Stimulated activated CD4-positive, alpha-beta T cell treated with anti-CD3 and anti-CD28 coated beads, TNF-alpha, amount 100 ng/mL, for 48 hours (primary cell): ENCODE measurements at places on chromosomes 2 and 18.
A peak's percentile ranks its signal among the peaks of the same experiment; 100 is the strongest.

DNA sequence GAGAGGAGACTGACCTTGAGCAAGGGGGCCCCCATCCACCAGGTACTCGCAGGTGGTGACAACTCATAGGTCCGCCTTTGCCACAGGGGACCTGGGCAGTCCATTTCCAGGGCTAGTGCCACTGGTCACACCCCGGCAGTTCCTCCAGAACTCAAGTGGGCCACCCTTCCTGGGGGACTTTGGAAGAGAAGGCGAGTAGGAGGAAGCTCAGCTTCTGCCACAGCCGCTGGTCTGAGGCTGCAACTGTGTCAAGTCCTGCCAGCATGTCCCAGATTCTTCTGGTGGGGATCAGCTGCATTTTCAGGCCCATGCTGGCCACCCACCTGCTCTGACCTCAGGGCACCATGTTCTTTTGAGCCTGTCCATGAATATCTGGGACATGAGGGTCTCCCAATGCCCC lies 423.9 kb upstream of the MYT1L start:
- DNase-seq: no peak

- peak; percentile 27 for DNase-seq
These were observed 8.8 kb downstream of the GKN2 start for GRCh38 chr2:68943581-68944568.

GRCh38 chr2:106038601-106039375 lies 155.3 kb downstream of the UXS1 start:
- DNase-seq: no peak

DNA sequence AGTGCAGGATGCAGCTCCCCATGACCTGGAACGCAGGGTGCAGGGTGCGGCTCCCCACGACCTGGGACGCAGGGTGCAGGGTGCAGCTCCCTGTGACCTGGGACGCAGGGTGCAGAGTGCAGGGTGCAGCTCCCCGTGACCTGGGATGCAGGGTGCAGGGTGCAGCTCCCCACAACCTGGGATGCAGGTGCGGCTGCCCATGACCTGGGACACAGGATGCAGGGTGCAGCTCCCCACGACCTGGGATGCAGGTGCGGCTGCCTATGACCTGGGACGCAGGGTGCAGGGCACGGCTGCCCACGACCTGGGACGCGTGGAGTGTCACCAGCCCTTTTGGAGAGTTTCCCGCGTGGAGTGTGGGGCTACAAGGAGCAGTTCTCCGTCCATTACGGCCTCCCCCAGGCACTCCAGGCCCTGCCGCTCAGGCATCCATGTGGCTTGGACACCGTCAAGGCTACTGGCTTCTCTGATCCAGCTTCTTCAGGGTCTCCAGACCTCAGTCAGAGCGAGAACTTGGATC lies 38.7 kb downstream of the PXDN start:
- no peak for DNase-seq

GRCh38 chr2:238797537-238797936 lies 50.3 kb upstream of the TWIST2 start:
- no peak for DNase-seq

DNA sequence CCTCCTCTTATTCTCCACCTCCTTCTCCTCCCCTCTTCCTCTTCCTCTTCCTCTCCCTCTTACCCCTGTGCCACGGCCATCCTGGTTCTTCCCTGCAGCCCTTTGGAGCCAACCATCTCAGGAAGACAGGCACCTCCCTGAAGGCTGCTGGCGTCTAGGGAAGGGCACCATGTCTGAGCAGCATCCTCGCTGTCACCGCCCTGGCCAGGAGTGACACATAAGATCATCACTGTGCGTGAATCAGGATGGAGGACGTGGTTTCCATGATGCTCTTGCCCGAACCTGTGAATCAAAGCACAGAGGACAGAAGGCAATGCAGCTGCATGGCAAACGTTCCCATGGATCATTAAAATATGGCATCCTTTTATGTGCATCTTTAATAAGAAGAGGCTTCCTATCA lies 236.0 kb downstream of the SH3BP4 start:
- DNase-seq: no peak

DNA sequence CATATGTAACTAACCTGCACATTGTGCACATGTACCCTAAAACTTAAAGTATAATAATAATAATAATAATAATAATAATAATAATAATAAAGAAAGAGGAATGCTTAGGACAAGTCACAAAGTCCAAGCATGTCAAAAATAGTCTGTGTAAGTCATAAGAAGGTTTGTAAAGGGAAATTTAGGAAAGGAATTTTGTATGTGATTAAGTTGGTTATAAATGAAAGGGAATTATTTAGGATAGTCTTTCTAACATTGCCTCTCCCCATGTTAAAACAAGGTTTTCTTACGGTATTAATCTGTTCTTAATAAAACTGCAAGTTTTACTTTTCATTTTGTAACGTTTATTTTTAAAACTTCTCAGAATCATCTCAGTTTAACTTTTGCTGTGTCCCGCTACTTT lies 62.8 kb downstream of the SESTD1 start:
- DNase-seq: no peak

DNA sequence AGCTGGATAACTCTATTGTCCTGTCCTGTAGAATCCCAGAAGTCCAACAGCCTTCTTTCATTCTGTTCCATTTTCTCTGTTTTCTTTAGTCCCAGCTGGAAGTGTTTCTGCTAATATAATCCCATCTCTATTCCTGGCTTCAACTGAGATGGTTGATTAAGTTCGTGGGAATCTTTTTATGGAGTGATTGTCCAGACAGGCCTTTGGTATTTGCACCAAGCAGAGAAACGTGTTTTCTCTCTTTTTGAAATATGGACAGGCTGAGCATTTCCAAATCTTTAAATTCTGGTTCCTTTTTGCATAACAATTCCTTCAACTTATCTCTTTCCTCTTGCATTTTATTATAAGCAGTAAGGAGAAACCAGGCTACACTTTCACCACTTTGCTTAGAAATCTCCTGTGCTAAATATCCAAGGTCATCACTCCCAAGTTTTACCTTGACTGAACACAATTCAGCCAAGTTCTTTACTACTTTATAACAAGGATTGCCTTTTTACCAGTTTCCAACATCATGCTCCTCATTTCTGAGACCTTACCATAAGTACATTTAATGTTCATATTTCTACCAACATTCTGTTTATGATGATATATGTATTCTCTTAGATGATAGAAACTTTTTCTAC lies 108.8 kb downstream of the ZFP36L2 start:
- DNase-seq: no peak
